Stimulated activated naive CD8-positive, alpha-beta T cell treated with anti-CD3 and anti-CD28 coated beads, Interleukin-15, amount 100 ng/mL, for 72 hours (primary cell): ENCODE measurements at places on chromosomes 4 and X.

DNA sequence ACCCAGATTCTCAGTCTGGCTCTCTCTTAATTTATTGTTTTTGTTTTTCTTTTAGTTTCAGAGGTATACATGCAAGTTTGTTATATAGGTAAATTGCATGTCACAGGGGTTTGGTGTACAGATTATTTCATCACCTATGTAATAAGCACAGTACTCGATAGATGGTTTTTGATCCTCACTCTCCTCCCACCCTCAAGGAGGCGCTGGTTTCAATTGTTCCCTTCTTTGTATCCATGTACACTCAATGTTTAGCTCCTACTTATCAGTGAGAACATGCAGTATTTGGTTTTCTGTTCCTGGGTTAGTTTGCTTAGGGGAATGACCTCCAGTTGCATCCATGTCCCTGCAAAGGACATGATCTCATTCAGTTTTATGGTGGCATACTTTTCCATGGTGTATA lies 198.4 kb downstream of the STK32B start:
- DNase-seq = no peak

- peak; percentile 20 for DNase-seq
Measured at GRCh38 chr4:76279462-76279861, 27.1 kb upstream of the STBD1 start.

GRCh38 chrX:18390941-18391538 lies 34.4 kb upstream of the CDKL5 start:
- DNase-seq = peak; percentile 16

DNA sequence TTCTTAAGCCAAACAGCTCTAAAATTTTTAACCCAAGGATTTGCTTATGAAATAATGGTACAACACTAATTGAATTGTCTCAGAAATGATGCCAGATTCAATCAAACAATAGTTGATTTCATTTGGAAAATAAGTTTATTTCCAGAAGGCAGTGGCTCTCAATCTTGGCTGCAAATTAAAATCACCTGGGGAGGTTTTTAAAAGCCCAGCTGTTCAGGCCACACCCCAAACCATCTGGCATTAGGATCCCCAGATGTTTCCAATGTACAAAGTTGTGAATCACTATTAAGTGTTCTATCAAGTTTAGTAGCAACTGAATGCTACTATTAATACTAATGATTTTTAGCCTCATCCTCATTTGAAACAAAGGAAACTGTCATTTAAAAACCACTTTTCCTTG lies 22.2 kb downstream of the TMEM184C start:
- no peak for DNase-seq

GRCh38 chrX:154046940-154047610 lies 27.4 kb upstream of the IRAK1 start:
- DNase-seq = no peak

DNA sequence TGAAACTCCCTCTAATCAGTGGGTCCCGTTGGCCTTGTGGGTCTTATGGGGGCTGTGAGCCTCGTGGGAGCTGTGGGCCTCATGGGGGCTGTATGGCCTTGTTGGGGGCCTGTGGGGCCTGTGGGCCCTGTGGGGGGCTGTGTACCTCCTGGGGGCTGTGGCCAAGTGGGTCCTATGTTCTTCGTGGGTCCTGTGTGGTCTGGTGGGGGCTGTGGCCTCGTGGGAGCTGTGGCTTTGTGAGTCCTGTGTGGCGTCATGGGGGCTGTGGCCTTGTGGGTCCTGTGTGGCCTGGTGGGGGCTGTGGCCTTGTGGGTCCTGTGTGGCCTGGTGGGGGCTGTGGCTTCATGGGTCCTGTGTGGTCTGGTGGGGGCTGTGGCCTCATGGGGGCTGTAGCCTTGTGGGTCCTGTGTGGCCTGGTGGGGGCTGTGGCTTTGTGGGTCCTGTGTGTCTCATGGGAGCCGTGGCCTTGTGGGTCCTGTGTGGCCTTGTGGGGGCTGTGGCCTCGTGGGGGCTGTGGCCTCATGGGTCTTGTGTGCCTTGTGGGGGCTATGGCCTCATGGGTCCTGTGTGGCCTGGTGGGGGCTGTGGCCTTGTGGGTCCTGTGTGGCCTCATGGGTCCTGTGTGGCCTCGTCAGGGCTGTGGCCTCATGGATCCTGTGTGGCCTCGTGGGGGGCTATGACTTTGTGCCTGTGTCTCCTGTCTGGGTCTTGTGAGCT lies 7.4 kb downstream of the PCGF3 start:
- DNase-seq = no peak

DNA sequence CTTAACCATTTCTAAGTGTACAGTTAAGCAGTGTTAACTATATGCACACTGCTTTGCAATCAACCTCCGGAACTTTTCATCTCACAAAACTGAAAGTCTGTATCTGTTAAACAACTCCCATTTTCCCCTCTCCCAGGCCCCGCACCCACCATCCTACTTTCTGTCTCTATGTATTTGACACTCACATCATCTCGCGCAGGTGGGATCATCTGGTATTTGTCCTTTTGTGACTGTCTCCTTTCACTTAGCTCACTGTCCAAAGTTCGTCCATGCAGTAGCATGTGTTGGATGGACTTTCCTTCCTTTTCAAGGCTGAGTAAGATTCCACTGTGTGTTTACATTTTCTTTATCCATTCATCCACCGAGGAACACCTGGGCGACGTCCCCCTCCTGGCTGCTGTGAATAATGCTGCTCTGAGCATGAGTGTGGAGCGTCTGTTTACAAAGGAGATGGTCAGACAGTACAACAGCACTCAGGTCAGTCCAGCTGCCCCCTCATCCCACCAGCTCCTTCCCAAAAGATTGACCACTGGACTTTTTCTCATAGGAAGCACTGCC lies 39.8 kb downstream of the DCTD start:
- no peak for DNase-seq

DNA sequence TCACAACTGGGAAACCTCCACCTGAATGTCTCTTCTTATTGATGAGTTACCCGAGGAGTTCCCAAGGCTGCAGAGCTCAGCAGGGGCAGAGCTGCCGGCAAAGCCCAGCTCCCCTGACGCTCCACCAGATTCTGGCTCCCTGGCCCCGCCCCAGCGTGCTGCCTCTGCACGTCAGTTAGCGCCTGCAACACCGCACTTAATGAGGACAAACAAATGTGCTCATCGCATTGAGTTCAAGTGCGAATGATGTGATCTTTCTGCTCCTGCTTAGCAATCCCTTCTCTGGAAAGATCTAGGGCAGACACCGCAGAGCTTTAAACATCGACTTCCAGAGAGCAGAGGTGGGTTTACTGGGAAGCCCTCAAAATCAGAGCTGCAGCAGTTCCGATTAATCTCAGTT lies 55.5 kb upstream of the FBXW7 start:
- DNase-seq = peak; percentile 15

DNA sequence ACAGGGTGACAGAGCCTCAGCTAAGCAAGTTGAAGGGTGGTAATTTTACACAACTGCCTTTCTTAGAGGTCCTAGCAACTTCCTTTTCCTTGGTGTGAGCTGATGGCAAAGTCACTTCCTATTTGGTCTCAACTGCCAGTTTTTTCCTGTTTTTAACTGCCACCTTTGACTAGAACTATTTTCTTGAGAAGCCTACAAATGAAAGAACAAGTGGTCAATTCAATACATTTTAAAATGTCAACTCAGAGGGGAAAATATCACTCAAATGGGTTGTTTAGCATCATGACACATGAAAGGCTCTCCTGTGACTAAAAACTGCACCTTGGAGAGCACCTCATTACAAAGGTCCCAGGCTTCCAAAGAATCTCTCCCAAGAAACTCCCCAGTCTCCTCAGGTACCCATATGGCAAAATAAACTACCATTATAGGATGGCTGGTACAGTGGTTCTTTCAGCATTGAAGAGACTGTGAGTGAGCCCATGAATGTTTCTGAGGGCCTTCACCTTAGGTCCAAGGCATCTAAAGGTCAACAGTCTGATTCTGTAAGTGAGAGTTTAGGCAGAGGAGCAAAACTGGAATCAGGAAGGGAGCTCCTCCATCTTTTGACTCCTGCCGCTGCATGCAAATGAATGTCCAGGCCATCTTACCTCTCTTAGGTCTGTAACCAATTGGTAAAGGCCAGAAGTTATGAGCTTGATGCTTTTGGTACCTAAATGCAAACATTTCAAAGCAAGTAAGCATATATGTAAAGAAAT lies 5.5 kb upstream of the STK26 start:
- no peak for DNase-seq

- no peak for DNase-seq
Measured at GRCh38 chr4:144906181-144906925, 191.6 kb downstream of the ANAPC10 start.

- no peak for DNase-seq
Measured at GRCh38 chr4:8740666-8741395, 130.8 kb downstream of the HMX1 start.
